ENCODE measurements at places on chromosomes 6 and 20. TPM values are rescaled to one million over a fixed set of nuclear protein-coding genes. Genes with fewer than 3 reads are reported as not detected.

GRCh38 chr6:122853259-122853995 lies 64.4 kb downstream of the SMPDL3A start:
- no peaks in the 10 kb centered on the region for H3K36me3 ChIP-seq
- no peak overlapping the region for H3K4me3 ChIP-seq
- no peak for DNase-seq
- no peaks in the 10 kb centered on the region for H3K27me3 ChIP-seq

- no peak overlapping the region for H3K4me3 ChIP-seq
- H3K4me1 ChIP-seq = no peaks in the 10 kb centered on the region
- no peaks in the 10 kb centered on the region for H3K36me3 ChIP-seq
- H3K27ac ChIP-seq = no peak overlapping the region
- DNase-seq = no peak
- no peaks in the 10 kb centered on the region for H3K27me3 ChIP-seq
These were observed 15.6 kb downstream of the HAO1 start for GRCh38 chr20:7924692-7925091.

GRCh38 chr20:59832406-59833363 lies 100.8 kb downstream of the SYCP2 start:
- H3K4me1 ChIP-seq = peaks cover 12% of the 10 kb centered on the region
- no peak overlapping the region for H3K27ac ChIP-seq
- DNase-seq = no peak
- no peak overlapping the region for H3K4me3 ChIP-seq

- no peaks in the 10 kb centered on the region for H3K4me1 ChIP-seq
- H3K4me3 ChIP-seq = no peak overlapping the region
- H3K27ac ChIP-seq = no peak overlapping the region
- H3K36me3 ChIP-seq = no peaks in the 10 kb centered on the region
- H3K27me3 ChIP-seq = peaks cover 12% of the 10 kb centered on the region
- no peak for DNase-seq
These were observed 88.3 kb downstream of the ANKRD60 start for GRCh38 chr20:58139849-58140786.

LY6G6C gene
- total RNA-seq = not detected

CGAS gene
- total RNA-seq = 6.1 TPM

ENPP4 gene
- total RNA-seq = 13.6 TPM
